ENCODE measurements at places on chromosomes 13 and 19.

- ATAC-seq = no peak
These were observed 375.8 kb upstream of the TSHZ3 start for GRCh38 chr19:31725051-31725450.

DNA sequence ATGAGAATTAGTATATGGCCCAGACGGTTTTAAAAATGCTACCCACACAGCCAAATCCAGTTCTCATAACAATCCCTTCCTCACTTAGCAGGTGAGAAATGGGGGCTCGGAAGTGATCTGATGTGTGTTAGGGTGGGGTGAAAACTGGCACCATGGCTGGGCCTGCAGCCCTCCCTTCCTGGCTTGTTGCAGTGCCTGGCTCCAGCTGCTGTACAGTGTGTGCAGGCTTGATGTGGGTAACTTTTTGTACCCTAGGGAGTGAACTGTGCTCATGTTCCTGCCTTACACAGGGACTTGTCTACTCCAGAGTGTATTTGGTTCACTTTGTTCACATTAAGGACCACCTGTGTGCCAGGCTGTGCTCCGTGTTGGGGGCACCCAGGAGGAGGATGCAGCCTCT lies 177.2 kb downstream of the LMO7 start:
- no peak for ATAC-seq

- ATAC-seq = no peak
These were observed 53.6 kb upstream of the PABPC3 start for GRCh38 chr13:25042151-25042865.

GRCh38 chr13:53017433-53017970 lies 11.1 kb upstream of the OLFM4 start:
- ATAC-seq = no peak

DNA sequence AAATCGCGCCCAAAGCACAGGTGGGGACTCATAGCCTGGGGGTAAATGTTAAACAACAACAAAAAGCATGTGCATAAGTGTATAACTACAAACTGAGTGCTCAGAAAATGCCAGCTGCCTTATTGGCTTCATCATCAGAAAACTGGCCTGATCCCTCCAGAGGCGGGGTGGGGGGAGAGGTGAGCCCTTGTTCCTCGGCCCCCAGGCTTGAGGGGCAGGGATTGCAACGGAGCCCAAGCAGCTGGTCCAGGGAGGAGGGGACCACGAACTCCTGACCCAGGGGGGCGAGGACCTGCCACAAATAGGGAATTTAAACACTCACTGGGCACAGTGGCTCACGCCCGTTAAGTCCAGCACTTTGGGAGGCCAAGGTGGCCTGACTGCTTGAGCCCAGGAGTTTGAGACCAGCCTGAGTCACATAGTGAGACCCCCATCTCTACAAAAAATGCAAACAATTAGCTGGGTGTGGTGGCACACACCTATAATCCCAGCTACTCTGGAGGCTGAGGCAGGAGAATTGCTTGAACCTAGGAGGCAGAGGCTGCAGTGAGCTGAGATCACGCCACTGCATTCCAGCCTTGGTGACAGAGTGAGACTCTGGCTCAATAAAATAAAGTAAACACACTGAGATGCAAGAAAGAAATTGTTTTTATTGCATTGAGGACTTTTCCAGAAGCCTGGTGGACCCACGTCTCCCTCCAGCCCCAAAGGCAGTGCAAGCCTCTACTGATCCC lies 8.7 kb downstream of the SIRT6 start:
- no peak for ATAC-seq

DNA sequence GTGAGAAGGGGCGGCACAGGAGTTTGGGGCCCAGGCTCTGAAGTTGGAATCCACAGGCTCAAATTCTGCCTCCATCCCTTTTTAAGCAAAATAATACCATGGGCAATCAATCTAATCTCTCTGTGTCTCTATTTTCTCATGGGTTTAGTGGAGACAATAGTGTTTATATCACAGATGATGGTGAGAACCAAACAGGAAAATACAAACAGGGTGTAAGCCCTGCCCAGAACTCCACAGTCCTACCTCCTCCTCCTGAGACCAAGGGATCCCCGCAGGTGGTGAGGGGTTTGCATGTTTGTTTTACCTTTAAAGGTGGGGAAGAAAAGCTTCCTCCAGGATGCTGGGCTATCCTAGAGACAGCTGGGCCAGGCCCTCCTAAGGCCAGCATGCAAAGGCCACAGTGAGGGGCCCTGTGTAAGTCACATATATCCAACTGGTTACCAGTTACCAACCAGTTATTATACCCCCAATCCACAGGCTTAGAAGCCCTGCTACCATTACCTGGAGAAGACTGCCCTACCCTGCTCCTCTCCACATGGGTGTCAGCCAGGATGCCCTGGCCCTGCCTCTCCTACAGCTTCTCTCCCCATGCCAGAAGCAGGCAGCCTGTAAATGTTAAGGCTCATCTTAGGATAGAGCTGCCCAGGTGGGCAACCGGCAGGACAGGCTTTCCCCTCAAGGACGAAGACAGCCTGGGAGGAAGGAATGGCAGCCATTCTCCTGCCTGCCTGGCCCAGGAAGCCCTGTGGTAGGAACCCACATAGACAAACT lies 658.4 kb downstream of the UQCRFS1 start:
- no peak for ATAC-seq

DNA sequence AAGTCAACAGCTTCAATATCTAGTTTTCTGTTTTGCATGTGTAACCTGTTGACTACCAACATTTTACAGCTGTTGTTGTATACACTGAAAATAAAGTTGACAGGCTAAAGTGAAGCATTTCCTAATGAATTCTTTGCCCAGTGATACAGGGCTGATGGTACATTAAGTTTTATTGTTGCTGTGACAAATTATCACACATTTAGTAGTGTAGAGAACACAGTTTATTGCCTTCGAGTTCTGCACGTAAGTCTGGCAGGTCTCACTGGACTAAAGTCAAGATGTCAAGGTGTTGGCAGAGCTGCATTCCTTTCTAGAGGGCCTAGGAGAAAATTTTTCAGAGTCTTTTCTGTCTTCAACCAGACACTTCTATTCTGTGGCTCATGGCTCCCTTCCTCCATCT lies 184.2 kb downstream of the SLITRK6 start:
- no peak for ATAC-seq

DNA sequence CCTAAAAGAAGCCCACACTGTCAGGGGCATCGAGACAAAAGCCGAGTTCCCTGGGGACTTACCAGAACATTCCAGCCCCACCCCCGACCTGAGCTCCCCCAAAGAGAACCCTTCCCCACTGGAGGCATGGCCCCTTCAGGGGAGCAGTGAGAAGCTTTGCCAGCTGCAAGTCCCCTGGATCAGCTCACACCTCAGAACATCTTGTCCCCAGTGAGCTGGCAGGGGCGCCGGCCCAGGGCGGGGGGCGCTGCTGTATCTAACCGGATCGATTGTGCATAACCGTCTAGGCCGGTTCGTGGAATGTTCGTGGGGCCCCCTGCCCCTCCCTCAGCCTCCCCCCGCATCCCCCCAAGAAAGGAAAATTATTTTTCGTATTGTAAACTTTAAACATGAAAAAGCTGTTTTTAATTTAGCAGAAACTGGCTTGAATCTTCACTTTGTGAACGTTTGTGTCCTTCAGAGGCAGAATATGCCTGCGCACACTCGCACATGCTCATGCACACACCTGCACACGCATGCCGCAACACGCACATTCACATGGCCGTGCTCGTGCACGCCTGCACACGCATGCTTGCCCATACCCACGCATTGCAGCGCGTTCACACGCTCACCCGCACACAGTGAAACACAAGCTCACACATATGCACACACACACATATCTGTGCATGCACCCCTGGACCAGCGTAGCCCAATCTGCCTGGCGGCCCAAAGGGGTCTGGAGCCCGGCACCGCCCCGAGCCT lies 12.0 kb upstream of the CRTC1 start:
- ATAC-seq = no peak

- ATAC-seq = no peak
These were observed 4.7 kb upstream of the GSK3A start for GRCh38 chr19:42246922-42247639.

All from activated T-helper 17 cell treated with anti-CD3 and anti-CD28 coated beads, Interleukin-2, amount 50 U/mL, for 72 hours (primary cell).